ENCODE measurements at places on chromosomes 7 and 10.
A peak's percentile ranks its signal among the peaks of the same experiment; 100 is the strongest.

GRCh38 chr10:1171586-1171985 is 115.4 kb downstream of the WDR37 start:
- DNase-seq = no peak

DNA sequence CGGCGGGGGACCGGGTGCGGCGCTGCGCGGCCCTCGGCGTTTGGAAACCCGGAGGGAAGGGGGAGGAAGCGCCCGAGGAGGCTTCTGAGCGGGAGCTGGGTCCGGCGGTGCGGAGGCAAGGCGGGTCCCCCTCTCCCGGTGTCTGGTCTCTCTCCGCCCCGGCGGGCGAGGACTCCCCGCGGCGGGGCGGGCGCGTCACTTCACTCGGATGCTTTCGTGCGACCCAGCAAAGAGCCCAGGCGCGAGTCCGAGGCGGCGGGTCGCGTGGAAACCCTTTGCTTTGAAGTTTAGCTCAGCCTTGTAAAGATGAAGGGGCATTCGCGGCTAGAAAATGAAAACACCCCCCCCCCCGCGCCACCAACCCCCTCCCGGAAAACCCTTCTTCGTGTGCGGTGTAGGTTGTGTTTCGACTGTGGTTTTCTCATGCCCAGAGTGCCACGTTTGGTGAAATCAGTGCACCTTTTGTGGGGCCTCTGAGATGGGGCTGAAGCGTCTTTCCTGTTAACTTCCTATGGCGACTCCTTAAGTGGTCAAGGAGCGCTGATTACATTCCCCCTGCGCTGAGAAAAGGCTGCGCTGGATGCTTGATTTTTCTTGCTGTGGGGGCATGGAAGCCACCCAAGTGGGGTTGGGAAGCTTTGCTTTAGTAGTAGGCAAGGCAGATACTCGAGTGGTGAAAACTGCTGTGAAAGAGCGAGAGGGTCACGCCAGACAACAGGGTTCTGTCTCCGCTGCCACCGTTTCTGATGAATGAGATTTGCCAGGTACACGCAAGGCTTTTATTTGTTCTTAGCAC is 876 bp downstream of the GNAI1 start:
- peak; percentile 46 for DNase-seq

- no peak for DNase-seq
These were observed 247.3 kb upstream of the LYZL1 start for GRCh38 chr10:29041616-29042015.

DNA sequence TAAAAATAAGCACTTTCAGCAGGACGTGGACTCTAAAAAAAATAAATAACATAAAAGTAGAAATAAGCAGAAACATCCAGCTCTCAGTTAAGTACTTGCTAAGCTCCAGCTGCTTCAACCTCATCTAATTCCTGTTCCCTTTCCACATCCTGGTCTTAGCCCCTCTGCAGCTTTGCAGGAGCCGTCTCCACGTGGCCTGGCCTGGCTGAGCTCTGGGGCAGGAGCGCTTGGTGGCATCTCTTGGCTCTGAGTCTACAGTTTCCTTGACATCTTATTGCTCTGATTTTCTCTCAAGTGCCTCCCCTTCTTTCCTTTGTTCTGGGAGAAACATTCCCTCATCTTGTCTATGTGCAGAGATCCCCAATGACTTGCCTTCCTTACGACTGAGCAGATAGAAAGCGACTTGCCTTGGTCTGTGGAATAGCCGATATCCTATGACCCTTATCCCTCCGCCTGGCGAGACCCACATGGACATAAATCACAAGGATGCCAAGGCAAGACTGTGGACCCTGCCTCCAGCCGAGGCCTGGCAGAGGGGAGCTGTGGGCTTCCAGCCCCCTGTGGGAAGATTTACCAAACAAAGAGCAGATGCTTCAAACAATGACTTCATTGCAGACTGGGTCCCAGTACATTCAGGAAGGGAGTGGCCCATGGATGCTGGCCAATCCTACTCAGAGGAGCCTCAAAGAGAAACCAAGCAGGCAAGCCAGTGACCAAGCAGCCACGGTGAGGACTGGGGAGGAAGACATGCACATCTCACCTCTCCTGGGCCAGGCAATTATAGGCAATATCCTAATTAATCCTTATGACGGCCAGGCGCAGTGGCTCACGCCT is 61.9 kb downstream of the SPOCK2 start:
- DNase-seq = no peak

DNA sequence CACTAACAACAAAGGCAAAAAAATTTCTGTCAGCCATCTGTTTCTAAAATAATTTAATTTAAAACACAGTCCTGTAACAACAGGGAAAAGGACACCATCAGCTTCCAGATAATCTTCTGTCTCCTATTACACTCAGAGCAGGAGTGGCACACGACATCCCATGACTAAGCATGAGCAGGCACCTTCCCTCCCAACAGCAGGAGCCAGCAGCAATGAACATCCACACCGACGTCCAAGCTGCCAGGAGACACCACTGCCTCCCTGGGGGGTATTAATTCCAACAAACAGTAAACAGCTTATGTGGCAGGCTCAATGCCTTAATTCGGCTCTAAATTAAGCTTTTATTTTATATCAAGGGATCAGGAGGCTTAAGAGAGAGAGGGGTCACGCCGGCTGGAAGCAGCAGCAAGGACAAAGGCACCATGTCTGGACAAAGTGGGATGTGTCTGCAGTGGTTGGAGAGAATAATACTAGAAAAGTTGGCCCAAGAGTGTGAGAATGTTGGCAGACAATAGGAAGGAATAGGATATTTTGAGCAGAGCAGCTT is 45.7 kb downstream of the KIAA1549 start:
- no peak for DNase-seq

GRCh38 chr7:94907026-94907810 is at the start of gene PPP1R9A:
Gene PPP1R9A (plus strand): TSS chr7:94907594. CDS start chr7:94910114, 2,520 bp downstream.
- peak; percentile 56 for DNase-seq

DNA sequence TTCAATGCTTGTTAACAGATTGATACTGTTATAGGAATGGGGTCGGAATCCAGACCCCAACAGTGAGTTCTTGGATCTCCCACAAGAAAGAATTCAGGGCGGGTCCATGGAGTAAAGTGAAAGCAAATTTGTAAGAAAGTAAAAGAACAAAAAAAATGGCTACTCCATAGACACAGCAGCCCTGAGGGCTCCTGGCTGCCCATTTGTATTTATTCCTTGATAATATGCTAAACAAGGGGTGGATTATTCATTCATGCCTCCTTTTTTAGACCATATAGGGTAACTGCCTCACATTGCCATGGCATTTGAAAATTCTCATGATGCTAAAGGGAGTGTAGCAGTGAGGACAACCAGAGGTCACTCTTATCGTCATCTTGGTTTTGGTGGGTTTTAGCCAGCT is 717.2 kb upstream of the KCND2 start:
- no peak for DNase-seq

GRCh38 chr7:97770850-97771249 is 39.0 kb downstream of the TAC1 start:
- DNase-seq = no peak

- no peak for DNase-seq
These were observed 438.1 kb downstream of the MDFIC start for GRCh38 chr7:115359955-115360354.

DNA sequence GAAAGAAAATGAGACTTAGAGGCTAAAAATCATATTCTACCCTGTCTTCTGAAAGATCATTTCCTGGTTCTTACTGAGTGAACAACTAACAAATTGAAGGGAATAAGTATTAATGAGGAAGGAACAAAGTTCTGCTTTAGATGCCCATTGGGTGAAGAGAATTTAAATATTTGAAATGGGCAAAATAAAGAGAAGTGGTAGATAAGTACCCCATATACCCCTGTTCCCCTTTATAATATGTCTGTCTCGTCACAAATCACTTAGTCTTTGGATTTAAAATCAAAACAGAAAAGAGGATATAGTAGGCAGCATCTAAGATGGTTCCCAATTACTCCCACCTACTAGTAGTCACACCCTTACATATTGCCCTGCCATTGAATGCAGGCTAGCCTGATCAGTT is 13.2 kb downstream of the TES start:
- no peak for DNase-seq

- DNase-seq = no peak
These were observed 24.0 kb downstream of the AGK start for GRCh38 chr7:141575164-141575563.

GRCh38 chr10:6383096-6383812 is 180.5 kb downstream of the PFKFB3 start:
- DNase-seq = no peak

DNA sequence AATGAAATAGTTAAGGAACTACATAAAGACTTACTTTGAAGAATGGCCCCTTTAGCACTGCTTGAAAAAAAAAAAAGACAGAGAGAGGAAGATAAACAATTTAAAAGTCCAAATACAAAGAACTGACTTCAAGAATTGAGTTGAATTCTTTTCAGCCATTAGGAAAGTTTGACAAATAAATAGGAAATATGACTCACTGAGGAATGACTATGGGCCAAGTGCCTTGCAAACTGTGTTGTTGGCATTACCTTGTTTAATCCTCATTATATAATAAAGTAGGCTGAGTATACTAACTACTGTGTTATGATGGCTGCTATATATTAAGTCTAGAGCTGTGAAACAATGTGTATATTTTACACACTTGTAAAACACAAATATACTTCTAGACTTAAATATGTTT is 151.1 kb downstream of the ELMO1 start:
- DNase-seq = no peak

DNA sequence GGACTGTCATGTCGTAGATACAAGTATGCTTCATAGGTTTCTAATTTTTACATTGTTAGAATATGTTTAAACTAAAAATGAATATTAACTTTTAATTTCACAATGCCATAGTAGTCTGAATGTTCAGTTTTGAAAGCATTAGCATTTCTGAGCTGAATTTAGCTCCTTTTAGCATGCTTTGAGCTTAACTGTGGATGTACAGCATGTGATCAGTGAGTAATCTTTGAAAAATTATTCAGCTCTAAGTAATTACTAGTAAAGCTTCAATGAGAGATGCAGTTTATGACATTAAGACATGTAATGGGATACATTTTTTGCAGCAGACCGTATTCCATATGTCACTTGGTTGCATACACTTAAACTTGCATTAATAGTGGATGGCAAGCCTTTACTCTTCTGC is 114.1 kb upstream of the WNT16 start:
- no peak for DNase-seq

DNA sequence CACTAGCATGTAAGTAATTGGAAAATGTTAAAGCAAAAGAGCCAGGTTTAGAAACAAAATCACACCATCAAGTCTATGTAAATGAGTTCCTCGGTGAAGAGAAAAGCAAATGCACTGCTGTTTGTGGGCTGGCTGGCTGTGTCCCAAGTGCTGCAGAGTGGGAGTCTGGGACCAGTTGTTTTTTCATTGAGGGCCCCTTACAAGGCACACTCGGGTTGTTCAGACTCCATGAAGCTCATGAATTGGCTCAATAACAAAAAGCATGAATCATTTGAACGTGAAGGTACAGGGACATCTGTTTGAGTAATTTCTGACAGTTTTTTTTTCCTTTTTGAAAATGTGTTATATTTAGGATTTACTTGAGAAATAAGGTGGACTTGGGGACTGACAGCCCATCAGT is 28.0 kb downstream of the GRK5 start:
- DNase-seq = no peak

DNA sequence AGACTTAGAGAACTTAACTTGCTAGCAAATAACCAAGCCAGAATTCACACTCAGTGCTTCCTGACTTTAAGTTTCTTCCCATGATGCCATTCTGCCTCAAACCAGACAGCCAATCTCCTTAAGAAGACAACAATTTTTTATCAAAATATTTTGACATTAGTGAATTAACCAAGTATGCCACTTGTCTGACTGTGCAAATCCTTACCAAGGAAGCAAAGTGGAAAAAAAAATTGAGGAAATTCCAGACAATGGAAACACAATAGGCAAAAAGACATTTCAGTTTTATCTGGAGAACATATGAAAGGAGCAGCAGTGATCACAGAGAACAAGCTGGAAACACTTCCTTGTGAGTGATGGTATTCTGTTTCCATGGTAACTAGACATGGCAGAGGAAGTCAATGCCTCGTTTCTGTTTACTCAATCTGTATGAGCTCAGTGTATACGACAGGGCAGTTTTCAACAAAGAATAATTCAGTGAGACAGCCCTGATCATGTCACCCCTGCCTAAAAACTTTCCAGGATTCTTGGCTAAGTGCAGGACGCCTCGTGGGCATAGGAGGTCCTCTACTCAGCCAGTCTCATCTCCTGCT is 114.2 kb downstream of the DYNC1I1 start:
- DNase-seq = peak; percentile 73

DNA sequence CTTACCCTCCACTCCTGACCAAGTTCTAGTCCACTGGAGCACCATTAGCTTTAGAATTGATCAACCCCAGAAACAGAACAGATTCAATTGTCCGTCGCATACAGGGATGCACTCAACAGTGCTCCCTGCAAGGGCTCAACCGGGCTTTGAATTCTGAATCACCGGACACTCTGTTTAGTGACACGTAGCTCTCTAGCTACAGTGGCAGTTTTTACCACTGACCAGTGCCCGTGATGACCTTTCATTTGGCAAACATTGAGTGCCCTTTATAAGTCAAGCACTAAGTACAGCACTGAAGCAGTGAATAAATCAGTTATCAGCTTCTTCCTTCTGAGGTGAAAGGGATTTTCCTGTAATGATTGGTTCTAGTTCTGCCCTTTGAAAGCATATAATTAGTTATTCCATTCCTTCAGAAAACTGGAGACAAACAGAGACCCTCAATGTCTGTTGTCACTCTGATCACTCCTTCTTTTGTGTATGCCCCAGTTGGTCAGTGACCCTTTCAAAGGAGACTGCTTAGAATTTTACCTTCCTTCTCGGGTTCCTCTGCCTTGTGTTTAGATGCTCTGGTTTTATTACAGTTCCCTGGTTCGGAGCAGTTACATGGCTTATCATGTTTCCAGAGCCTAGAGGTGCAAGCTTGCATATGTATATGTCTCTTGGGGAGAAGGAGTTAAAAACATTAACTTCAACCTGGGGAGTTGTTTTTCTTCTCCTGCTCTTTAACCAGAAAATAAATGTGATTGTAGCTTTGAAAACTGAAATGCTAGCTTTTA is 68.9 kb downstream of the ZNF365 start:
- no peak for DNase-seq

GRCh38 chr10:30999070-30999712 is 32.5 kb downstream of the ZNF438 start:
- no peak for DNase-seq

DNA sequence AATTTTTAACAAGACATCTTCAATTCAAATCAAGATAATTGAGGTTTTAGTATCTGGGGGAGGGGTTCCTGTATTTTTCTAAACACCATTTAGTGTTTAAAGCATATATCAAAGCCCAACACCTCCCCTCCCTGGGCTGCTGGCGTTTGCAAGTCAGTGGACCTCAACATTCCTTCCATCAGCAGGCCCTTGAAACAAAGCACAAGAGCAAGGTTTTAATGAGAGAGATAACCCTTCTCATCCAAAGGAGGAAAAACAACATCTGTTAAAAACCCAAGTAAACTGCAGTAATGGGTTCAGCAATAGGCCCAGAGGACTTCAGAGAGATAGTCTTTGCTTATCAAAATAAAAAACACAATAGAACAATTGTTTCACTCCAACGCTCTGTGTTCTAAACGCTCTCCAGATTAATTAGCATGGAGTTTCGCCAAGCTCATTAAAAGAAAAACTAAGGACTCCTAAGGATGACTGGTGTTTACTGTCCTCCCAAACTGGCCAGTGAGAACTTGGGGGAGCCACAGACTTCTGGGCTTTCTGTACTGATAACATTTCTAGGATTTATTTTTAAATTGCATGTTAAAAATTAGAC is 2.5 kb downstream of the JCAD start:
- DNase-seq = peak; percentile 4

All from NCI-H1105 treated with DMSO at 0.1 percent for 48 hours (cell line).